ENCODE measurements at places on chromosomes 1 and 21. TPM values are rescaled to one million over a fixed set of nuclear protein-coding genes. Genes with fewer than 3 reads are reported as not detected.

SFN gene
- 584 TPM for total RNA-seq

SRSF10 gene
- total RNA-seq, result 88.1 TPM

AJAP1 gene
- total RNA-seq, result not detected

LMX1A gene
- not detected for total RNA-seq

OVAAL gene
- total RNA-seq, result 0.09 TPM

ACTN2 gene
- total RNA-seq, result not detected

GPR161 gene
- total RNA-seq, result 15.3 TPM

BSND gene
- not detected for total RNA-seq

LCE1A gene
- total RNA-seq, result not detected

TRAF5 gene
- total RNA-seq, result 6.9 TPM

PLPPR4 gene
- total RNA-seq, result not detected

F13B gene
- not detected for total RNA-seq

PROX1 gene
- total RNA-seq, result 0.12 TPM

CRTC2 gene
- 38.3 TPM for total RNA-seq

TMEM81 gene
- 2.3 TPM for total RNA-seq

PFKL gene
- 41.4 TPM for total RNA-seq

MYOG gene
- not detected for total RNA-seq

ZNF683 gene
- not detected for total RNA-seq

NTNG1 gene
- not detected for total RNA-seq

VANGL1 gene
- 24.6 TPM for total RNA-seq

EXO1 gene
- total RNA-seq, result 24.2 TPM

VHLL gene
- total RNA-seq, result not detected

ADAM15 gene
- 97.2 TPM for total RNA-seq

FCRL5 gene
- not detected for total RNA-seq

GSTM2 gene
- total RNA-seq, result 3.5 TPM

OPRD1 gene
- 0.02 TPM for total RNA-seq

IGSF3 gene
- 19.2 TPM for total RNA-seq

LCE1D gene
- total RNA-seq, result not detected

MANEAL gene
- total RNA-seq, result 25.5 TPM

MYBPH gene
- not detected for total RNA-seq

FAM72B gene
- total RNA-seq, result 5.6 TPM

ALX3 gene
- total RNA-seq, result not detected

AMY2A gene
- not detected for total RNA-seq

ICOSLG gene
- total RNA-seq, result 3.9 TPM

BMP8B gene
- total RNA-seq, result 5.1 TPM

MCOLN2 gene
- total RNA-seq, result 1.2 TPM

All from A549 treated with GW870086 at 1 μM for 4 hours (cell line).